BJ (cell line): ENCODE measurements at places on chromosomes 7 and 10. TPM values are rescaled to one million over a fixed set of nuclear protein-coding genes. Genes with fewer than 3 reads are reported as not detected.

DNA sequence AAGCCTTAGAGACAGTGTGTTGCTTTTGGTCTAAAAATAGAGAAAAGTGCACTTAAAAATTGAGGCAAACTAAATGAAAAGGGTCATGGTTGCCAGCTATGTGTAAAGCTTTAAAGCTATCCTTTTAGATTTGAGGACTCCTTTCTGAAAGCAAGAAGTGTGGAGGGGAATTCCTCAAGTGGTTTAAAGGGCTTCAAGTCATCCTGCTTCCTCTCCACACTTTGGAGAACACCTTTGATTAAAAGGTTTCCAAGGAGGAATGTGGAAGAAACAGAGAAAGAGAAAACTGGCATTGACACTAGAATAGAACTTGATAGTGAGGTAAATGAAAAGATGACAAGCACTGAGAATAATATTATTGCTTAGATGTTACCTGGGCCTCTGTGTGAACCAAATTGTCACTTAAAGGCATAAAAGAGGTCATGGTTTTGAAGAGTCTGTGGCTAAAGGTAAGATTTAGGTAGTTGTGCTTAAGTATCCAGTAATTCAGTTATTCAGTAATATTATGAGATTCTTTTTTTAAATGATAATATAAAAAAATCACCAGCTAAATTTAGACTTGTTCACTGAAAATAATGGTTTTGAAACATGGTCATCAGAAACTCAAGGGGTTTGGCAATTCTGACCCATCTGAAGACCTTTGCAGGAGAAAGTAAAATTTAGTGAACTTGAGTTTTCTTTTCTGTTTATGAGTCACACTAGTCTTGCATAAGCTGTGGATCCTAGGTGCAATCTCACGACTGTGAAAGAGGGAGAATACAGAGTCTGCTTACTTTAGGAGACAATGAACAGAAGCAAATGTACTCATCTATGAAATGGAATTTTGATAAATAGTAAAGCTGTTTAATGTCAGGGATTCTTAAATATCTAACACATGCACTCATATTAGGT is 466.0 kb downstream of the KIF20B start:
- DNase-seq = peak; percentile 39

GRCh38 chr10:116861796-116862195 is 12.5 kb downstream of the ENO4 start:
- DNase-seq = no peak

DNA sequence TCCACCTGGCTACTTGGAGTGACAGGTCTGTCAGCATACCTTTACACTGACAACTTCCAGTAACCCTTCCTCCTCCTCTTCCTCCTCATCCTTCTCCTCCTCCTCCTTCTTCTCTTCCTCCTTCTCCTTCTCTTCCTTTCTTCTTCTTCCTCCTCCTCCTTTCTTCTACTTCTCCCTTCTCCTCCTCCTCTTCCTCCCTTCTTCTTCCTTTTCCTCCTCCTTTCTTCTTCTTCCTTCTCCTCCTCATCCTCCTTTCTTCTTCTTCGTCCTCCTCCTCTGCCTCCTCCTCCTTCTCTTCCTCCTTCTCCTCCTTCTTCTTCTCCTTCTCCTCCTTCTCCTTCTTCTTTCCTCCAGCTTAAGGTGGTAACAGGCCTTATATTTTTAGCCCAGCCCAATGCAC is 109.3 kb upstream of the PLXDC2 start:
- no peak for DNase-seq

DNA sequence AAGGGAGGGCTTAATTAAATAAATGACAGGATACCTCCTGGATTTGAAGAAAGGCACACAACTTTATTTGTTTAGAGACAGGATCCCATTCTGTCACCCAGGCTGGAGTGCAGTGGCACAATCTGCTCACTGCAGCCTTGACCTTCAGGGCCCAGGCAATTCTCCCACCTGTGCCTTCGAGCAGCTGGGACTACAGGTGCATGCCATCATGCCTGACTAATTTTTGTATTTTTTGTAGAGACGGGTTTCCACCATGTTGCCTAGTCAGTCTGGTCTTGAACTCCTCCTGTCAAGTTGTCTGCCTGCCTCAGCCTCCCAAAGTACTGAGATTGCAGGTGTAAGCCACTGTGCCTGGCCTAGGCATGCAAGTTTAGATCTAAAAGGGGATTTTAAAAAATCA is 272.7 kb upstream of the MBL2 start:
- DNase-seq = no peak

DNA sequence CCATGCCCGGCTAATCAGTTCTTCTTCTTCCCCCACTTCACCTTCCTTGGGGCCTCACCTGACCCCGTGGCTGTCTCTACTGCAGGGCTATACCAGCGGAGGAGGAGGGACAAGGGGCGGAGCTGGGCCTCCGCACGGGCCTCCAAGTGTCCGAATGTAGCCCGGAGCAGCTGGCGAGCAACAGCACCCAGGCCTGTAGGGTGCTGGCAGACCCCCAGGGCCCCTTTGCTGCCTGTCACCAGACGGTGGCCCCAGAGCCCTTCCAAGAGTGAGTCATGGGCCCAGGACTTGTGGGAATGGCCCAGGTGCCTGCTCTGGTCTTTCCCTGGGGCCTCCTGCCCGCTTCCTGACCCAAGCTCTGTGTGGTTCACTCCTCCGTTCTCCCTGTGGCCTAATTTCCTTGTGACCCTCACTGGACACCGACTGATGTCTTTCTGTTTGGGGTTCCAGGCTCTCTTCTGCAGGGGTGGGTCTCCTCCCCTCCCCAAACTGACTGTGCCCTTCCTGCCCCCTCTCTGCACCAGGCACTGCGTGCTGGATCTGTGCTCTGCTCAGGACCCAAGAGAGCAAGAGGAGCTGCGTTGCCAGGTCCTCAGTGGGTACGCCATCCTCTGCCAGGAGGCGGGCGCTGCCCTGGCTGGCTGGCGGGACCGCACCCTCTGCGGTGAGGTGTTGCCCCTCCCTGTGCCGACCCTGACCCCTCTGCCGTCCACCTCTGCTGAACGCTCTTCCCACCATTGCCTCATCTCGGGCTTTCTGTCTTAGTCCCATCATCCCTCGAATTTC is 35.2 kb downstream of the EPHB4 start:
- DNase-seq = no peak

- no peak for DNase-seq
Observed at GRCh38 chr10:65313406-65313805, 1612.4 kb upstream of the LRRTM3 start.

GRCh38 chr7:29877196-29877595 is 70.9 kb downstream of the WIPF3 start:
- no peak for DNase-seq

DRGX gene
- 0.04 and 0.06 TPM in 2 replicates for polyA plus RNA-seq

GRCh38 chr7:141301544-141301943 is 227.7 kb downstream of the TMEM178B start:
- no peak for DNase-seq

- no peak for DNase-seq
Observed at GRCh38 chr7:14639801-14640200, 262.8 kb downstream of the DGKB start.

GRCh38 chr7:27846388-27846787 is 106.4 kb downstream of the TAX1BP1 start:
- DNase-seq = no peak

- DNase-seq = no peak
Observed at GRCh38 chr10:113007821-113008220, 57.8 kb downstream of the TCF7L2 start.

DNA sequence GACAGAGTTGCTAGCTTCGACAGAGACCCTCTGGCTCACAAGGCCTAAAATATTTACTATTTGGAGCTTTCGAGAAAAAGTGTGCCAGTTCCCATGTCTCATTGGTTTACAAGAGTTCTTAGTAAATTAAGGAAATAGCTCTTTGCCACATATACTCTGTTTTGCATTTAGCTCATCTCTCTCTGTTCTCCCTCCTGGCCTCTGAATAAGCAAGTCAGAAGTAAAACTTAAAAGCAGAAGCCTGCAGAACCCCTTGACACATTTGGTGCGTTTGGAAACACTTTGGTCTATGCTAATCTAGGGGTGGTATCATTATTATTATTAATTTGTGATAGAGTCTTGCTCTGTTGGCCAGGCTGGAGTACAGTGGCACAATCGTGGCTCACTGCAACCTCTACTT is 6.4 kb downstream of the CARD11 start:
- DNase-seq = no peak

CYP17A1 gene
- not detected in 2 replicates for polyA plus RNA-seq

STRIP2 gene
- 1.5 and 2.0 TPM in 2 replicates for polyA plus RNA-seq

PKD2L1 gene
- not detected in 2 replicates for polyA plus RNA-seq

DNA sequence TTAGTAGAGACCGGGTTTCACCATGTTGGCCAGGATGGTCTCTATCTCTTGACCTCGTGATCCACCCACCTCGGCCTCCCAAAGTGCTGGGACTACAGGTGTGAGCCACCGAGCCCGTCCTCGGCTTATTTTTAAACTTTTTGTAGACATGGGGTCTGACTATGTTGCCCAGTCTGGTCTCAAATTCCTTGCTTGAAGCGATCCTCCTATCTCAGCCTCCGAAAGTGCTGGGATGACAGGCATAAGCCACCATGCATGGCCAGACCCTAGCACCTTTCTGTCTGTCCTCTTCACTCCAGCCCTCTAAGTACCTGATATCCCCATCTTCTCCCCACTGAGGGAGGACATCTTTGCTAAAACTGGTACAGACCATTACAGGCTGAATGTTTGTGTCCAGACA is 41.4 kb downstream of the TMEM130 start:
- DNase-seq = no peak

MRLN gene
- not detected in 2 replicates for polyA plus RNA-seq

FAM25G gene
- polyA plus RNA-seq = not detected in 2 replicates

PDCD4 gene
- 22.0 and 41.9 TPM in 2 replicates for polyA plus RNA-seq

CDH23 gene
- polyA plus RNA-seq = 0.02 and 0.05 TPM in 2 replicates

PCDH15 gene
- polyA plus RNA-seq = not detected in 2 replicates

- DNase-seq = no peak
Observed at GRCh38 chr10:62044566-62044965, 143.1 kb downstream of the ARID5B start.

GRCh38 chr10:131221632-131222277 is 89.8 kb downstream of the TCERG1L start:
- no peak for DNase-seq
